ENCODE measurements at places on chromosomes 11 and 22. TPM values are rescaled to one million over a fixed set of nuclear protein-coding genes. Genes with fewer than 3 reads are reported as not detected.

Gene GGTLC2
- total RNA-seq = not detected

Gene RAB39A
- total RNA-seq = not detected

Gene PHLDA2
- 1.1 TPM for total RNA-seq

Gene TM7SF2
- total RNA-seq = 22.4 TPM

Gene AGBL2
- total RNA-seq = 7.8 TPM

Gene GRM5
- total RNA-seq = not detected

Gene ANO5
- not detected for total RNA-seq

Gene ALDH3B1
- total RNA-seq = 1.0 TPM

Gene FXYD6
- not detected for total RNA-seq

Gene TRIM6
- not detected for total RNA-seq

Gene BEST1
- total RNA-seq = 0.50 TPM

Gene DLG2
- 2.7 TPM for total RNA-seq

Gene FUT4
- total RNA-seq = 6.7 TPM

DNA sequence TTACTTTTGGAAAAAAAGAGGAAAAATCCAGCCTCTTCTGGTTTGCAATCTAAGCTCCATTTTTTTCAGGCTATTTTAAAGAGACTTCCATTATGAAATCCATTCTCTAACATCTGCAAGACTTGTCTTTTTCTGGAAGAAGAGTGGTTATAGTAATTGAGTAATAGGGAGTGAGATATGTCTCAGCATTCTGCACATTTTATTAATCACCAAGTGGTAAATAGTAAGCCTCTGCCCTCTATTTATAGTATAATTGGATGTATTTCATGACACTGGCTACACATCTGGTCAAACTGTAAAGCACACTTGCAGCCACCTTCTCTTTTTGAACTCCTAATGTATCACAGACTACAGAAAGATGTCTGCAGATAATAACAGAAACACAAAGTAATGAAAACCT lies 391.1 kb downstream of the ETS1 start:
- no peak for DNase-seq

- DNase-seq = no peak
Observed at GRCh38 chr11:12031856-12032544, 23.6 kb upstream of the DKK3 start.

- DNase-seq = no peak
Observed at GRCh38 chr11:62398011-62398994, 20.5 kb upstream of the SCGB1A1 start.

GRCh38 chr11:13927481-13927880 lies 35.0 kb upstream of the SPON1 start:
- no peak for DNase-seq

GRCh38 chr11:5596607-5597201 lies at the start of gene TRIM6:
TRIM6 (plus strand) TSS chr11:5596637; CDS start chr11:5596898, 261 bp downstream.
- no peak for DNase-seq

- DNase-seq = no peak
Observed at GRCh38 chr11:75433443-75433842, 440 bp upstream of the KLHL35 start.

GRCh38 chr11:104602643-104603042 lies 295.6 kb downstream of the CASP12 start:
- DNase-seq = no peak

GRCh38 chr11:40921246-40921645 lies 538.2 kb downstream of the LRRC4C start:
- DNase-seq = no peak

DNA sequence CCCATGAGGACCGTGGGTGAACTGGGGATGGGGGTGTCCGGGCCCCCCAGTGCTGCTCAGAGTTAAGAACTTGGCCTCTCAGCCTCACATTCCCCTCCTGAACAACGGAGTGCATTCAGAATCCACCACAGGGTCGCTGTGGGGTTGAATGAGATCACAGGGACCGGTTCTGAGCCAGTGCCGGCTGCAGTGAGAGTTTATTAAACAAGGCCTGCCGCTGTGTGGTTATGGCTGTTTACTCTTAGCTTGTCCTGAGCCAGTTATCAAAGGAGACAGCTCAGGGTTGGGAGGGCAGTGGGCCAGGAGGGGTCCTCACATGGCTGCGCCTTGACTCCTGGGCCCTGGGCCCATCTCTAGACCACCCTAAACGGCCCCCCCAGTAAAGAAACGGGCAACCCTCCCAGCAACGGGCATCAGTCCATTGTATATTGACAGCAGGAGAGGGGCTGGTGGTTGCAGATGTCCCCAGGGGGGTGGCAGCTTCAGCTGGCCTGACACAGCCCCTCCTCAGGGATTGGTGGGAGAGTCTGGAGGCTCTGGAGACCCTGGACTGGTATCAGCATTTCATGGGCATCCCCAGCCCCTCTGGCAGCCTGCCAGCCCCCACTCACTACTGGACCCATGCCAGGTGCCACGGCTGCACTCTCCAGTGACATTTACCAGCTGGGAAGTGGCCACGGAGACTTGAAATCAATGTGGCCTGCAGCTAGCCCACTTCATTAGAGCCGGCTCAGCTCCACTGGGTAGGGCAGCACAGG lies 15.1 kb upstream of the CABP7 start:
- DNase-seq = no peak

GRCh38 chr11:5700421-5701054 lies 10.9 kb downstream of the TRIM22 start:
- no peak for DNase-seq

- no peak for DNase-seq
Observed at GRCh38 chr11:126838779-126839178, 161.8 kb downstream of the KIRREL3 start.

DNA sequence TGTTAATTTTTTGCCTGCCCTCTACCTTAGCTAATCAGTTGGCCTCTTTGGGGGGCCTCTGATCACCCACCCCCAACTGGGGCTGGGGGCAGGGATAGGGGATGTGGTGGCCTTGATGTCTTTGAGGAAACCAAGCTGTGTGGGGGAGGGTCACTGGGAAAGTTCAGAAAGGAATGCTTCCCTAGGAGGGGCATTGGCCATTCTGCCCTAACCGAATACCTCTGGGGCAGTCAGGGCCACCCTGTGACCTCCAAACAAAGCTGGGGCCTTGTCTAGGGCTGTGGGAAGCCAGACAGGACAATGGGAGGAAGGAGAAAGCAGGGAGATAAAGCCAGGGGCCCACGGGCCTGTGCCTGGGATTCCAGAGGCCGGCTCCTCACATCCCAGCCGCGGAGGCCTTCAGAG lies 97.5 kb downstream of the TSPAN18 start:
- no peak for DNase-seq

DNA sequence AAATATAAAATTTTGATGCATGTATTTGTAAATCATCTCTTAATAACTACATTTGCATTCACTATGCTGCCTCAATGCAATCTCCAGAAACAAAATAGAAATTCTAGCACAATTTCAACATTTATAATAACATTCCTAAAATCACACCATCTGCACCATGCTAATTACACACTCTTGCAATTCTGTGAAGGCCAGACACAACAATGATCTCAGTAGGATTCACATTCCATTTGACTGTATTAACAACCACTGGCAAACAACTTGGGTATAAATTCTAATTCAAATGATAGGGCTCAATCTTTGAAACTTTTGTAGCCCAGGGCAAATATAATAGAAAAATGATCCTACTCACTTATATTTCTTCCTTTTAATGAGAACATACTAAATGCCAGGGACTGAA lies 25.9 kb downstream of the RAB6A start:
- DNase-seq = no peak

DNA sequence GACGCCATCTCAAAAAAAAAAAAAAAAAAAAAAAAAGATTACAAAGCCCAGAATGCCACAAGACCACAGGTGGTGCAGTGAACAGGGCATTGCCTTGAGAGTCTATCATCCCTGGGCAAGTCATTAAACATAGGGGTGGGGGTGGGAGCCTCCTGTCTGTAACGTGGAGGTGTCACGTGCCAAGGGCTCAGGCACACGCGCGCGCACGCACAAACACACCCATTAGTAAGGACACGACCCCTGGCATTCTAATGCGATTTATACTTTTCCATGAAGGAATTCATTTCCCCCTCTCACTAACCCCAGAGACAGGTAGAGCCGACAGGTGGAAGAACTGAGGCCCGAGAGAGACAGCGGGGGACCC lies 5.8 kb upstream of the GCAT start:
- no peak for DNase-seq

DNA sequence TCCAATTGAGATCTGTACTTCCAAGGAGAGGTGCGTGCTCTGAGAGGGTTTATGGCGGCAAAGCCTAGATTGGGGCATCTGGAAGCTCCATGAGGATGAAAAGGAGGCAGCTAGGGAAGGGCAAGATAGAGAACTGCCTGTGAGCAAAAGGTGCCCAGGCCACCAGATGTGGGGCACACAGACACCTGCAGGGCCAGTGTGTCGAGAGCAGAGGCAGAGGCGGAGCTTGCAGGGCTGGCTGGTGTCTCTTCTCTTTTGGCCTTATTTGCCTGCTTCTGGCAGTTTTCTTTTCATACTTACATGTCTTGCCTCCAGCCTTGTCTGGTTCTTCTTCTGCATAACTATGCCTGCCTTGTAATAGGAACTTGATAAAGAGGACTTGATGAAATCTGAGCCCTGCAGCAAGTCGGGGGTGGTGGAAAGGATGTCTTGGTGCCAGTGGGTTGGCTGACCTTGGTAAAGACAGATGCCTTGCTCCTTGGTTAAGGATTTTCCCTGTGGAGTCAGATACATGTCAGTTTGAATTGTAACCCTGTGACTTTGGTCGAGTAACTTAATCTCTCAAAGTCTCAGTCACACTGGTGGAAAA lies 680.3 kb downstream of the NTM start:
- DNase-seq = no peak
